CD4-positive, alpha-beta T cell treated with Interleukin-15 for 4 hours (primary cell): ENCODE measurements at places on chromosomes 3 and 15.

GRCh38 chr3:10772271-10773161, 43.5 kb upstream of the SLC6A11 start:
- DNase-seq: no peak

DNA sequence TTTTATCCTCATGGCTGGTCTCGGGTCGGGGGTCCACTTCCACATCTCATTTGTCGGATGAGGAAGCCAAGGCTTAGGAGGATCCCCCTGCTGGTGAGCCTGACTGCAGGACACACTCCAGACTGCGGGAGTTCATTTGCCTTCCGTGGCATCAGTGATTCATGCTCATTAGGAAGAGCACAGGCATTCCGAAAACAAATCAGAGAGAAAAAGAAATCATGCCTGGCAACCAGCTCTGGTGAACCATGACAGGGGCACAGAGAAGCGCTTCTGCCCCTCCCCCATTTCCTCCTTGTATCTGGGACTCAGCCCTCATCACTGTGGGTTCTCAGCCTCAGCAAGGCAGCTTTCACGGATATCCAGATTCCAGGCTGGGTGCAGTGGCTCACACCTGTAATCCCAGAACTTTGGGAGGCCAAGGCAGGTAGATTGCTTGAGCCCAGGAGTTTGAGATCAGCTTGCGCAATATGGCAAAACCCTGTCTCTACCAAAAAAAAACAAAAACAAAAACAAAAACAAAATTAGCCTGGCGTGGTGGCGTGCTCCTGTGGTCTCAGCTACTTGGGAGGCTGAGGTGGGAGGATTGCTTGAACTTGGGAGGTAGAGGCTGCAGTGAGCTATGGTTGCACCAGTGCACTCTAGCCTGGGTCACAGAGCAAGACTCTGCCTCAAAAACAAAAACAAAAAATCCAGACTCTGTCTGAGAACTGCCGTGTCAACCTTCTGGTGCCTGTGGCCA, 28.4 kb downstream of the IRAK2 start:
- peak; percentile 69 for DNase-seq

GRCh38 chr15:35626571-35627318, 80.8 kb upstream of the DPH6 start:
- no peak for DNase-seq

- no peak for DNase-seq
Observed at GRCh38 chr3:146195030-146195429, 34.0 kb upstream of the PLOD2 start.

GRCh38 chr15:73906346-73907034, 19.8 kb upstream of the LOXL1 start:
- DNase-seq: no peak

GRCh38 chr3:17183951-17184550, 299.3 kb downstream of the PLCL2 start:
- peak; percentile 15 for DNase-seq

DNA sequence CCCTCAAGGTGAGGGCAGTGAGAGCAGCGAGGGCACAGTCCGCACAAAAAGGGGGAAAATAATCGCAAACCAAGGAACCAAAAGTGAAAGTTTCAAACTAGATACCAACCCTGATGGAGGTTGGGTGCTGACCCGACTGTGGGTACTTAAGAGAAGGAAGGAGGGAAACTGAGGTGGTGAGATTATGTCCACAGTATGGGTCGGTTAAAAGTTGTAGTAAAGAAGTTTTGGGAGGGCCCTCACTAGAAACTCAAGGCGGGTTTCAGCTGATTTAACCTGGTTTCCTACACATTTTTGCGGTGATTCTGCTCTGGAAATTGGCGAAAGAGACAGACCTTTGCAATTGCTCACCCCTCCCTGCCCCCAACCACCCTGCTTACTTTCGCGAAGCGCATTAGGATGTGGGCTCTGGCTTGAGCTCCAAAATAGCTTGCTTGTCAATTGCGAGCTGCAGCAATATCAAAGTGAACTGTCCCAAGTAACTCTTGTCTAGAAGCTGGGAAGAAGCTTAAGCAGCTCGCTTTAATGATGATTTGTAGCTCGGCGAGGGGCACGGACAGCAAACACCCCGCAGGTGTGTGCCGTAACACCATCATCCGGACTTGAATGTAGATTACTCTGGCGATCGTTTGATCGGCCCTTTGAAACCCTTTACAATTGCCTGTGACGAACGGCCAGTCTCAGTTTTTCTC, 15.8 kb downstream of the SOX2 start:
- DNase-seq: no peak

GRCh38 chr15:74180881-74181602, 7.5 kb downstream of the ISLR start:
- DNase-seq: no peak

GRCh38 chr15:51760805-51761204, 9.4 kb downstream of the TMOD2 start:
- DNase-seq: no peak

- DNase-seq: no peak
Observed at GRCh38 chr3:175620532-175620931, 761.4 kb downstream of the NAALADL2 start.

DNA sequence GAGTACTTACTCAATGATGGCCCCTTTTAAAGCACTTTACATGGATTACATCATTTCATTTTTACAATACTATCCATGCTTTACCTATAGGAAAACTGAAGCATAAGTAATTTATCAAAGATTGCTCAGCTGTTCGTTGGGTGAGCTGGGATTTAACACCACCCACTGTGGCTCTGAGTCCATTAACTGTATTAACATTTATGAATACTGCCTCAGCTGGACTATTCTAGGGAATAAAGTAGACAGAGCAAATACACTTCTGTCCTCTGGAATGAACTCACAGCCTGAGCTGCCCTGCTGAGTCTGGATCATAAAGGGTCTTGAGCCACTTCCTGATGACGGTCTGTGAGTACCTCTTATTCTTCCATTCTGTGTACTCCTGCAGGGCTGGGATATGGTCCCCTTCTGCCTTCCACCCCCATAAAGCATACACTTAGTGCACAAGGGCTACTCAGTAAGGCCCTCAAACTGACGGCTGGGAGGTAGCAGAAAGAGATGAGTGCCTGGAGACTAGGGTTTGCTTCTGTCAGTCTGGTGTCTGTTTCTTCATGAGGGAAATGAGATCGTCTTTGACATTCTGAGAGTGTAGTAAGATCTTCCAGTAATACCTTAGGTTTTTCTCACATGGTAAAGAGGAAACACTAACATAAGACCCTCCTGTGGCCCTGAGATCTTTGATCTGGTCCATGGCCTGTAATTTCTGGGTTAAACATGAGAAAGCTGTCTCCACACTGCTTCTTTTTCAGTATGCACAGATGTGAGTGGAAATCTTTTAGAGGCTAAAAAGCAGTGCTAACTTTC, 12.6 kb upstream of the ST6GAL1 start:
- no peak for DNase-seq

- DNase-seq: no peak
Observed at GRCh38 chr3:87206070-87206469, 21.0 kb upstream of the CHMP2B start.

DNA sequence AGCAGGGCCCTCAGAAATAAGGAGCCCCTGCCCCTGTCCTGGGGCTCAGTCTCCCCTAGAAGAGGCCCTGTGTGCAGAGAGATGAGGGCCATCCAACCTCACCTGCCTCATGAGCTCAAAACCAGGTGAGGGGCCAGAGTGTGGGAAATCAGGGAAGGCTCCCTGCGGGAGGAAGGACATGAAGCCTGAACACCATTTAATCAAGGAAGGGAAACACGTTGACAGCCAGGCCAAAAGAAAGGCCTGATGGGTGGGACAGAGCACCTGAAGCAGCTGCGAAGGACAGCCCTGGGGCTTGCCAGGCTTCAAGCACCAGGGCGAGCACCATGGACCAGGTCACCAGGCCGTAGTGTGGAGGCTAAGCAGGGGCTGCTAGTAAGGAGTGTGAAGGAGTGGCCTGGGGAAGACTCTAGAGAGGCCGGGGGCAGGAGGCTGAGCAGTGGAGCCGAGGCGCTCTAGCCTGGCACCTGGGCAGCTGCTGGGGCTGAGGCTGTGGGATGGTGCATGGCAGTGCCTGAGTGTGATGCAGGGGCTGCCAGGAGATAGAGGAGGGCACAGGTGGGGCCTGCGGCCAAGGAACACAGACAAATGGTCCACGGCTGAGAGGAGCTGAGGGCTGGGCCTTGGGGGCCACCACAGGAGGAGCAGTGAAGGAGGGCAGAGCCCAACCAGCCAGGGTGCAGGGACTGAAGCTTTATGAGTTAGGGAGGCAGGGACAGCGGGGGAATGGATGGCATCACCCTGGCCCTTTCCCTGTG, 16.1 kb downstream of the ACAA1 start:
- DNase-seq: no peak

DNA sequence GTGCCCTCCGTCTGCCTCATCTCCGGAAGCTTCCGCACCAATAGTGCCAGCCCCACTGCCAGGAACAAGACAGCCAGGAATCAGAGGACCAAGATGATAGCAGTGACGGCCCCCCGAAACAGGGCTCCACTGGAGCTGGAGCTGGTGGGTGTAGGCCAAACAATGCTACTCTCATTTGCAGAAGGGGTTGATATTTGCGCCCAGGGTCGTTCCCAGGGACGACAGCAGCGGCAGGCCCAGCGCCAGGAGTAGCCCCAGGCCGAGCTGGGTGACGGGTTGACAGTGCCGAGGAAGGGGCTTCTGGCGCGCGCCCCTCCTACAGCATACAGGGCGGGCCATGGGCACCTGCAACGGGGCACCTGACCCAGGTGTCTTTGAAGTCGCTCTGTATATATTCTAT, 301.4 kb downstream of the CNTN6 start:
- DNase-seq: no peak

DNA sequence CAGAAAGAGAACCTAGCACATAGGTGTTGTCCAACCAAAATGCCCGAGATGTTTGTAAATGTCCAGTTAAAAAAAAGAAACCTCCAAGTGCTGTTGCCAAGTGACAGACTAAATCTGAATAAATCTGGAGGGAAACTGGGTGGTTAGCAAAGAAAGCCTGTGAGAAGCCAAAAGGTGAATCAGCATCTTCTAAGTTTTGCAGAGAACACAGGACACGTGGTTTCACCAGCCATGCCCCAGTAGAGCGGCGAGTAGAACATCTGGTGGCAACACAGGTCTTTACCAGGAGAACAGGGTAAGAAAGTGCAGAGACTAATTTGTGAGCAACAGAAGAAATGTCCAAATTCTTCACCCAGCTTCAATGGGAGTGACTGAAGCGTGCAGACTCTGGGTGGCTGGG, 986.0 kb downstream of the ROBO2 start:
- DNase-seq: no peak

DNA sequence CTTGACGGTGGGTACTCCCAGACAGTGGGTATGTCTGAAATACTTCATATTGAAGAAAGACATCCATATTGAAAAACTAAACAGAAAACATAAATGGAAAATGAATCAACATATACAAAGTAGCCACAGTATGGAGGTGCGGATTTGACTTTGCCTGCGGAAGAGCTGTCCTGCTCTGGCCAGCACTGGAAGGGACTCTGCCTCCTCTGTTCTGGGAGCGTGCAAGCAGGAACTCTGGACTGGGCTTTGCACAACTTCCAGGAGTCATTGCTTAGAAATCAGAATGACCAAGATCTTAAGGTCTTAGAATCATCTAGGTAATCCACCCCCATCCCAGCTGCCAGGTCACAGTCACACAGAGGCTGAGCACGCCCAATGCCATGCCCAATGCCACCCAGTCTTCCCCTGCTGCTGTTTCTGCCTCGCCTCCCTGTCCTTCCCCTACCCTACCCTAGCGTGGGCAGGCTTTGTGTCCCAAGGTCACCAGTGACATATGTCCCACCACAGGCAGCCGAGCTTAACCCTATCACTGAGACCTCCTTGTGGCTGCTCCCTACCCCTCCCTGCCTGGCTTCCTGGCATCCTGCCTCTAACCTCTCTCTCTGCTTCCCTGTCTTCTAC, 36.3 kb downstream of the CDC25A start:
- DNase-seq: no peak

DNA sequence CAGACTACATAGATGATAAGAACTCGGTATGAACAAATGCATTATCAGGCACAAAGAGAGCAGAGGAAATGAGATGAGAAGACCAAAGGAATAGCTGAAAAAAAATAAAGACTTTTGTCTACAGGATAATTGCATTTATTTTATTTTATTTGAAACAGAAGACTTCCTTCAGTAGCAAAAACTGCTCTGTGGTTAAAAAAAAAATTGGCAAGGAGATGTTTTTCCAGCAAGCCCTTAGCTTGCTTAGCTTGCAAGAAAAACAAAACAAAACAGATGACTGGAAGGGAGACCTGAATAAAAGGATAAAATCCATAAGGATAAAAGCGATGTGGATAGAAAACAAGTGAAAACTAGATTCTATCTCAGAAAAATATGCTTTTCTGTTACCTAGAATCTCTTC, 9.1 kb upstream of the PPM1L start:
- no peak for DNase-seq

DNA sequence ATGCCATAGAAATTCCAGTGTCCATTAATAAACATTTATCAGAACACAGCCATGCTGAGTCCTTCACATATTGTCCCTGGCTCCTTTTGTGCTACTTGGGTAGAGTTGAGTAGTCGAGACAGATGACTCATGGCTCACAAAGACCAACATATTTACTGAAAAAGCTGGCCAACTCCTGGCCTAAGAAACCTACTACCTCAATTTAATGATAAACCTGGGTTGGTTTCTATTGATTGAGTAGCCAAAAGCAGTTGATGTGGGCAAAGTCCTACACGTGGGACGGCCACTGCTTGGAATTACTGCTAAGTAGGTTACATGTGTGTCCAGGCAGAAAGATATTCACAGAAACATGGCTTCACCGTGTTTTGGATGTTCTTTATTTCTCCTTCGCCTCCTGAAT, 402.2 kb downstream of the NR2F2 start:
- DNase-seq: no peak

GRCh38 chr15:82538961-82539690, 1.1 kb downstream of the RPS17 start:
- DNase-seq: no peak

- no peak for DNase-seq
Observed at GRCh38 chr3:196514913-196515621, at the start of gene SMCO1. Gene SMCO1, minus strand, starts transcription at chr3:196515346. Its CDS starts 137 bp downstream, at chr3:196515209.

DNA sequence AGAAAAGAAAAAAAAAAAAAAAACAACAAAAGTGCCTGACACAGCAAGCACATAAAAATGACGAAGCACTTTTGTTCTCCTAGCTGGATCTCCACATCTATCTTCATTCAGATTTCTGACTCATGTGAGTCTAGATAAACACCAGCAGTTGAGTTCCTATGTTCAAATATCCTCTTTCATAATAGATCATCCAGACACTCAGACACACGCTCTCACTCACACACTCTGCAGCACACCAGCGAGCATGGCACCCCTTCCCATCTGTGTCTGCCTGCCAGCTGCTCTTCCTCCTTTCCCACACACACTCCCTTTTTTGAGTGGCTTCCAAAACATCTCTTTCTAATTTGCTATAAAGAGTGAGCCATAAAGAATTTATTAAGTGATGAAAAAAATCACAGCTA, 19.8 kb upstream of the CELF6 start:
- no peak for DNase-seq

DNA sequence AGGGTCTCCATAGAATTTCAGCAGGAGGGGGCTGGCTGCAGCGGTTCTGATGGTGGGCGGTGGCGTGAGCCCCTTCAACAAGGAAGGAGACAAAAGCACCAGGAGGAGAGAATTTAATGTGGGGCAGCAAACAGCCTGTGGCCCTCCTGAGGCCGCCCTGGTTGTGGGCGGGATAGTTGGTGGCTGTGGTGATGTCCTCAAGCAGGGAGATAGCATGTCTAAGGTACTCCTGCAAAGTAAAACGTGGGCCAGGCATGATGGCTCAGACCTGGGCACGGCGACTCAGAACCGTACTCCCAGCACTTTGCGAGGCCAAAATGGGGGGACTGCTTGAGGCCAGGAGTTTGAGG, 94.0 kb downstream of the LRRK1 start:
- no peak for DNase-seq

GRCh38 chr3:157532529-157533297, 29.5 kb upstream of the VEPH1 start:
- peak; percentile 10 for DNase-seq
